ENCODE measurements at places on chromosomes 5 and 9.

DNA sequence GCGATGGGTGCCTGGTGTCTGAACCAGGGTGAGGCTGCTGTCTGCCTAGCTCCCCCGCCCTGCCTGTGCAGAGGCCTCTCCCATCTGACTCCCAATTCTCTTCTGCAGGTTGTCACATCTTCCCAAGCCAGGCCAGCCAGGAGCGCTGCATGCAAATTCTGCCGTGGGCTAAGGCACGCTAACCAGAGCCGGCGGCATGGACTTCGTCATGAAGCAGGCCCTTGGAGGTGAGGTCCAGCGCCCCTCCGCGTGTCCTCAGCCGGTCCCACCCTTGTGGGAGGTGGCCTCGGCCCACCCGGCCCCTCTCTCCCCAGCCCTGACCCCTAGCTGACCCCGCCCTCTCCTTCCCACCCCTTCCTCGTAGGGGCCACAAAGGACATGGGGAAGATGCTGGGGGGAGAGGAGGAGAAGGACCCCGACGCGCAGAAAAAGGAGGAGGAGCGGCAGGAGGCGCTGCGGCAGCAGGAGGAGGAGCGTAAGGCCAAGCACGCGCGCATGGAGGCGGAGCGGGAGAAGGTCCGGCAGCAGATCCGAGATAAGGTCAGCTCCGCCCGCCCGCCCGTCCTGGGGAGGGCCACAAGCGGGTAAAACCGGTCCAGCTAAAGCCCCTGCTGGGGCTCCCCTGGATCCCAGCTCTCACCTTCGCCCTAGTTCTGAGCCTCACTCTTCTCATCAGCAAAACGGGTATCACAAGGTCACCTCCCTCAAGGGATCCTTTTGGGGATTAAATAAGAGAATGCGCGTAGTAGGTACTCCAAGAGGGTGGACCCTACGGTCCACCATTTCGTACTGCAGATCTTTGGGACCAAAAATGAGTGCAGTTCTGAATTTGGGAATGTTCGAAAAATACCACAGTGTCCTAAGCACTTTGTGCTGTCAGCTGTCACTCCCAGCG is 7.4 kb downstream of the CPLX2 start:
- DNase-seq, result no peak

- no peak for DNase-seq
Observed at GRCh38 chr5:173794901-173795416, 93.2 kb upstream of the CPEB4 start.

- DNase-seq, result no peak
Observed at GRCh38 chr9:125142560-125143376, 560 bp downstream of the SCAI start.

GRCh38 chr5:8843771-8844170 is 702.1 kb downstream of the SEMA5A start:
- peak; percentile 85 for DNase-seq

GRCh38 chr5:78000191-78000590 is 224.1 kb upstream of the TBCA start:
- no peak for DNase-seq

Data from EH (cell line).